T-helper 22 cell (primary cell): ENCODE measurements at places on chromosomes 2 and 18.

DNA sequence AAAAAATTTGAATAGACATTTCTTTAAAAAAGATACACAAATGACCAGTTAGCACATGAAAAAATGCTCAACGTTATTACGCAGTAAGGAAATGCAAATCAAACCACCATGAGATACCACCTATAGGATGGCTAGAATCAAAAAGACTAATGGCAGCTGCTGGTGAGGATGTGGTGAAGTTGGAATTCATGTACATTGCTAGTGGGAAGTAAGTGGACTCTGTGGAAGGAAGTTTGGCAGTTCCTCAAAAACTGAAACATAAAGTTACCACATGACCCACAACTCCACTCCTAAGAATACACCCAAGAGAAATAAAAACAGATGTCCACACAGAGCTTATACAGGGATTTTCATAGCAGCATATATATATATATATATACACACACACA is 51.2 kb downstream of the MBP start:
- no peak for DNase-seq

DNA sequence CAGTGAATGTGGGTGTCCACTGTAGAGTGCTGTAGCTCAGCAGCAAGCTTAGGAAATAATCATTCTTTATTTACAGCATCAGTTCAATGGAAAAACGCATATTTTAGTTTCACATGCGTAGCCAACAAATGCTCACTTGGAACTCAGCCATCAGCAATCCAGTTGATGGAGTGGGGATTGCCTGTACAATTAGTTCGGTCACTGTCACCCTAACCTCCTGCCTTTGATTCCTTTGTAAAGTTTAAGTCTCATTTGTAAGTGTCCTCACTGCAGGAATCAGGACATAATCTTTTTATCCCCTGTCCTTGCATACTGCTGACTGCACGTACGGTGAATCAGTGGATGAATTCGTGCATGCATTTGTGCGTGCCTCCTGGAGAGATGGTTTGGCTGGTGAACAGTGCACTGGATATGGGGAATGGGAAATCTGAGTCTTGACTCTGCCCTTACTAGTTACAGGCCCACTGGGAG is 55.9 kb downstream of the RAB31 start:
- no peak for DNase-seq

GRCh38 chr2:148674063-148675020 is 29.8 kb downstream of the EPC2 start:
- DNase-seq = no peak

GRCh38 chr2:43186679-43187374 is 39.6 kb downstream of the ZFP36L2 start:
- no peak for DNase-seq

DNA sequence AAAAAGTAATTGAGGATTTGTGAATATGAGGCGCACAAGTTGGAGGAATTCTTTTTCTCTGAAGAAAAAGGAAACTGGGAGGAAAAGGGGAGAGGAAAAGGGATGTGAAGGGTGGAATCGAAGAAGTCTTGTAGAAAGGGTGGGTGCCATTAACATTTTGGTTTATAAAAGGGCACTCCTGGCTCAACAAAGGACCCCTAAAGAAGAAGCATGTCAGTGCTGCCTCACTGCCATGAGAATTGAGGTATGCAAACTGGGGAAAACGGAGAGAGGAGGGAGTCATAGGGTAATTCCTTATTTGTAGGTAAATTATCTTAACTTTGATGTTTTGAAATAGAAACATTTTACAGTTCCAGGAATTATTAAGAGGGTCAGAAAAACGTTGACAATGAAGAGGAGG is 207.2 kb downstream of the NAPG start:
- no peak for DNase-seq

DNA sequence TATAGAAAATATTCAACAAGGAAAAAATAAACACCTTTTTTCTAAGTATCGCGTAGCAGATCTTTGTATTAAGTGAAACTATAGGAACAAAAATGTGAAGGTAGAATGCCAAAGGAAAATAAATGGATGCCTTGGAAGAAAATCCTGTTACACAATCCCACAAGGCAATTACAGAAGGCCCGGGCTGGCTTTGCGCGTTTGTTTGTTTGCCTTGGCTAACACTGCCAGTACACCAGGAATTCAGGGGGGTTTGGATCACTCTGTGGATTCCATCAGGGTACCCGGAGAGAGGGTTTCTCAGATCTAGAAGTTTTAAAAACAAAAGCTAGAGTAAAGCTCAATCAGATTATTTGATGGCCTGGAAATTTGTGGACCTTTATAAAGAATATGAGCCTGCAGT is 478.3 kb downstream of the FBXO15 start:
- DNase-seq = no peak

DNA sequence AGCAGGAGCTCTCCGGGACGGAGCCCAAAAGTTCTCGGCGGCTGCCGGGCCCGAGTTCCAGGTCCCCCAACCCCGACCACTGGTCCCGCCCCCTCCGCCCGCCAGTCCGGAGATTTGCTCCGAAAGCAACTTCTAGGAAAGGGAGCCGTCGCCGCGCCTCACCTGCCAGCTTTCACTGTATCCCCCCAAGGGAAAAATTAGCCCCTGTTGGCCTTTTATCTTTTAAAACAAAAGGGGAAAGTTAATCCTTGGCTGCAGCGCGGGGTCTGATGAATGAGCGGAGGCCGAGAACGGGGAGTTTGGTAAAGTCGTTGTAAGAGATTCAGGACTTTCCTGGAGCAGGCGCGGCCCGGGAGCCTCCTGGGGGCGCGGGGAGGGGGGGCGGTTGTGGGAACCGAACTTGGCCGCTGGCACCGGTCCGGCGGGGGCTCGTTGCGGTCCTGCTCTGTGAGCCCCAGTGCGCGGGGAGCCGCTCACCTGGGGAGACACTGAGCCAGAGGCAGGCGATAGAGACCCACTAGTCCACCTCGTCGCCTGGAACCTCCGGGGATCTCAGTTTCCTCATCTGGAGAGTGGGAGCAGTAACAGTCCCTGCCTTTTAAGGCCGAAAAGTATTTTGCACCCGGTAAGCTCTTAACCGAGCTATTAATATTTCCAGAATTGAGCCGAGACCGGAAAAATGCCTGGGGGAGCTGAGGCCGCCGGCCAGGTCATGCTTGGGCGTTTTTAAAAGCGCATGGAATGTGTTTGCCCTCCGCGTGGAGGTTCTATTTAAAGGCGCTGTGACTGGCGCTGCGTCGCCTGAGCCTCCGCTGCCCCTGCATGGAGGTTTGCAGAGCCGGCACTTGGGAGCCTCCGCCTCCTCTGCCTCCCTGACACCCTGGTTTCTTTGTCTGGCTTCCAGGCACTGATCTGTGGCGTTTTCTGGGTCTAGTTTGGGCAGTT is 1.1 kb downstream of the EFHD1 start:
- DNase-seq = no peak

GRCh38 chr2:37125416-37125815 is 31.4 kb downstream of the EIF2AK2 start:
- DNase-seq = no peak

- no peak for DNase-seq
Observed at GRCh38 chr2:222146488-222146887, 152.3 kb downstream of the PAX3 start.

GRCh38 chr2:19785867-19786266 is 115.9 kb downstream of the TTC32 start:
- DNase-seq = no peak

- DNase-seq = no peak
Observed at GRCh38 chr2:71210292-71210691, 16.6 kb downstream of the PAIP2B start.

- no peak for DNase-seq
Observed at GRCh38 chr2:29010946-29011345, 29.8 kb downstream of the TOGARAM2 start.

DNA sequence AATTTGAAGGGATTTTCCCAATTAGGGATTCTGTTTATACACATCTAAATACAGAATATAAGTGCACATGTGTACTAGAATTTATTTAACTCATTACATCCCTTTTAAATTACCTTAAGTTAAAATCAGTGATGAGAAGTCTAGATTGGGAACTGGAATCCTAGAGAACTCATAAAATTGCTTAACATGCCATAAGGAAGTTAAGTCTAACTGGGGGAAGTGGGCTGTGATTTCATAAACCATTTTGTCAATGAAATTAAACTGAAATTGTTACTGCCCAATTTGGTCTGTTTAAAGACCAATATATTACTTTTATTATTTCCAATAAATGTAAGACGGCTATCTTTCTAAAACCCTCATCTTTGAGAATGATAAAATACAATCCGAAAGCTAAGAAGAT is 72.3 kb upstream of the CD226 start:
- DNase-seq = no peak

DNA sequence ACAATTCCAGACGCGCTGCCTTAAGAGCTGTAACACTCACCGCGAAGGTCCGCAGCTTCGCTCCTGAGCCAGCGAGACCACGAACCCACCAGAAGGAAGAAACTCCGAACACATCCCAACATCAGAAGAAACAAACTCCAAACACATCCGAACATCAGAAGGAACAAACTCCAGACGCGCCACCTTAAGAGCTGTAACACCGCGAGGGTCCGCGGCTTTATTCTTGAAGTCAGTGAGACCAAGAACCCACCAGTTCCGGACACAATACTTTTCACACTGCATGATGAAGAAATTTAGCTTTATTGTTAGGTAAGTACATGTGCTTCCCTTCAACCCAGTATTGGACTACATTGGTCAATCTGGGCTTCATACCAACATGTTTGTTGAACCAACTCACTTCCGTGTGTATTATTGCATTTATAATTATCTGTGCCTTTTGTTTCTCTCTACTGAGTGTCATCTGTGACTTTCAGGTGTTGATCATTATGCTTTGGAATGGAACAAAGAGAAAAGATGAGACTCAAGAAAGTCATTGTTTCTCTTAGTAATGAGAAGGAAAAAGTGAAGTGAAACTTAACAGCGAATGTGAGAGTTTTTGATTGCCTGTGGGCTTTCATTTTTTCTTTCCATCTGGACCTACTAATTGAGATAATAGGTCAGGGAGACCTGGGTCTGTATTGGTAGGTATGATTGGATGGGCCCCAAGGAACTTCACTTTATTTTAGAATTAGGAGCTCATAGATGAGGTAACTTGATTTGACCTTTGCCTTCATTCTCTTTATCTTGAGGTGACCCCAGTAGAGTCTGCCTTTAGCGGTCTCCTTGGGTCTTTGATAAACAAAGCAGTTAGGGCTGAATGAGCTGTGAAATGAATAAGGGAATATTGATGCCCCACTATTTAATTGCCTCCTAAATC is 76.1 kb upstream of the CAVIN2 start:
- no peak for DNase-seq

- no peak for DNase-seq
Observed at GRCh38 chr2:212337036-212337435, 201.6 kb downstream of the ERBB4 start.

DNA sequence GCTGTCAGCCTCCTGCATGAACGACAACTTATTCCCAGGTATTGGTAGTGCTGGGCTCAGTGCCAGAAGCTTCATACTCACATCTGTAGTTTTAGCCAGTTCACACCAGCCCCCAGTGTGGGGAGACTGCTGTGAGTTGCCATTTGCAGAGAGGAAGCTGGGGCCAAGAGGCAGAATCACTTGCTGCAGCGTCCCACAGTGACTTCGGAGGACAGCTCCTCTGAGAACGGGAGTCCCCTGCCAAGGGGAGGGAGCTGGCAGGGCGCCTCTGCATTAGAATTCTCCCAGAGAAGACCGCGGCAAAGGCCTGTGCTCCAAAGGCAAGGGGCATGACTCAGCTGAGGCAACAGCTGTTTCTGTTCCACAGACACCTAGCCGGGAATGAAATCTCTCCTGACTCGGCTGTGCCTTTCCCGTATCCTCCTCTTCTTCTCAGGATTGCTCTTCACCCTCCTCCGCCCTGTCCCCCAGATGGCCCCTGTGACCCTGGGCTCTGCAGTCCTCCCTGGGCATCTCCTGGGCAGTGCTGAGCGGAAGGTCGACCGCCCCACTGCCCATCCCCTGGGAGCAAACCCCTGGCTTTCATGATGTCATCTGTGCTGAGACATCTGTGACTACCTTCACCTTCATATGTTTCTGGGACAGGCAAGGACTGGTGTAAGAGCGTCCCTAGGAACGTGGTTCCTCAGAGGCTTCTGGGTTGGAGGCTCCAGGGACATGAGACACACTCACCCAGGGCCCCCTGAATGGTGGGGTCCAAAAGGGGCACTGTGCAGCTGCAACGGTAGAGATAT is 18.0 kb downstream of the MAL start:
- no peak for DNase-seq

DNA sequence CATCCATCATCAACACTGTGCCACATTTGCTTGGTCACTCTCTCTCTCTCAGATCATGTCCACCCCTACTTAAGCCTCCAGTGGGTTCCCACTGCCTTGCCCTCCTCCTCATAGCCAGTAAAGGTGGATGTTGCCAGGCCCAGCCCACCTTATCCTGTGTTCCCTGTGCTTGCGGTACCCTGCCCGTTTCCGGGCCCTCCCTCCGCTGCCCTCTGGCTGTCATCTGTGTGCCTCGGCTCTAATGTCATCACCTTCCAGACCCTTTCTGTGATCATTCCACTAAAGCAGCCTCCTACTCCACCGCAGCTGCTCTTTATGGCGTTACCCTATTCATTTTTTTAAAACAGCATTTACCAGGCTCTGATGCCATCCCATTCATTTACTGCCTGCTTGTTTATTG is 305.7 kb upstream of the SKOR2 start:
- DNase-seq = no peak

GRCh38 chr2:6545336-6545735 is 320.4 kb downstream of the CMPK2 start:
- no peak for DNase-seq

DNA sequence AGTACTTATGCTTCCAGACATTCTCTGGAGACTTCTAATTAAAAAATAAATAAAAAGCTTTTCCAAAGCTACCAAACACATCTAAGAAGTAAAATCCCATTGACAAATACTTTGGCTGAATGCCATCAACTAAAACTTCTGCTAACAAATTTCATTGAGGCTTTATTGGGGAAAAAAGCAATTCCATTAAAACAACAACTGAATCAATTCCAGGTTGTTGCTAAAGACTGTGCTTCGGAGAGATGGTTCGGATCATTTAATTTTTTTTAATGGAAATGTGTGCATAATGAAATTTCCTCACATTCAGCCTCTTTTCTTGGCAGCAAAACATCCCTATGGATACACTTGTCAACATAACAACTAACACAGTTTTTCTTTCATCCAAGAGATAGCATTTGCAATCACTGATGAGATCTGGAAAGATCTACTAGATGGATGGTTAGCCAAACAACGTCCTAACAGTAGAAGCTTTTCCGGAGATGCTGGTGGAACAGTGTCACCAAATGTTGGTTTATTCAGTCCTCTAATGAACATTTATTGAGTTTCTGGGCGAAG is 446.1 kb upstream of the FAM98A start:
- DNase-seq = no peak

GRCh38 chr2:207153266-207153975 is 12.3 kb downstream of the KLF7 start:
- no peak for DNase-seq

GRCh38 chr2:84187258-84187657 is 271.8 kb downstream of the SUCLG1 start:
- DNase-seq = no peak

DNA sequence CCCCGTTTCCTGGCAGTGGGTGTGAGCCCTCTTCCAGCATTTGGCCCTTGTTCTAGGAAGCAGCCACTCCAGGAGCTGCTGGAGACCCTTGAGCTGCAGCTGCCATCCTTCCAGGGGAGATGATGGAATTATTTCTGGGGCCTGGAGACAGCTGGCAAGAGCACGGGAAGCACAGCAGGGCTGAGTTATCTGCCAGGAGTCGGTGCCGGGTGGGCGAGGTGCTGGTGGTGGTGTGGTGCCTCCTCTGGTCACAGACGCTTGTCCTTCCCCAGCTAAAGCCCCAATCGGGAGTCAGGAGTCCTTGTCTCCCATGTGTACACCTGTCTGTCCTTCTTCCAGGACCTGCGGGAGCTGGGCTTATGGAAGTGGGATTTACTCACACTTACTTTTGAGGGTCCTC is 36.0 kb downstream of the DPYSL5 start:
- DNase-seq = no peak

- DNase-seq = no peak
Observed at GRCh38 chr2:68388358-68388757, 23.3 kb downstream of the PLEK start.
